ENCODE measurements at places on chromosomes 1 and 21.
A peak's percentile ranks its signal among the peaks of the same experiment; 100 is the strongest.

DNA sequence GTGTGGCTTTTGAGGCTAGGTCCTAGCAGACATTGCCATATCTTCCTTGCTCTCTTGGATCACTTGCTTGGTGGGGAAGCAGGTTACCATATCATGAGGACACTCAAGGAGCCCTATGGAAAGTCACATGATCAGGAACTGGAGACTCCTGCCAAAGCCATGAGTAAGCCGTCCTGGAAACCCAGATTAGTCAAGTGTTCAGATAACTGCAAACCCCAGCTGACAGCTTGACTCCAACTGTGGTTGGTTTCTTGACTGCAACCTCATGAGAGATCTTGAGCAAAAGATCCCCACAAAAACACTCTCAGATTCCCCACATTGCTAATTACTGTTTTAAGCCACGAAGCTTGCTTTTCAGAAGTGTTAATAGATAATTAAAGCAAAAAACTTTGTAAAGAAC, 58.6 kb downstream of the CACNA1E start:
- DNase-seq = no peak

- DNase-seq = no peak
These were observed 72.8 kb downstream of the ETS2 start for GRCh38 chr21:38878379-38879179.

GRCh38 chr1:25618433-25618808, 1.8 kb downstream of the MAN1C1 start:
- DNase-seq = no peak

DNA sequence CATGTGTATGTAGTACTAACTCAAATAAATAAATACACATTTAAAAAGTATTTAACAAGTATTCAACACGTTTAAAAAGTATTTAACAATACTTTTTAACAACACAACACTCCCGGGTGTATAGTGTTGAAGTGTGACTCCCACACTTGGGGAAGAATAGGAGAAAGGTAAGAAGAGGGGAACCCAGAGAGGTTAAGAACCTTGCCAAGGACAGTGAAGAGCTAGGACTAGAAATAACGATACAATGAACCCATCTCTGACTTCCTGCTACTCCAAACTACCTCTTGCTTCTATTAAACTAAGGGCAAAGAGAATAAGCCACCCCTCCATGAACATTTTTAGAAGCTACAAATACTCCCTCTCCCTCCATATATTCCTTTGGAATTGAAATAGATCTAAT, 1.7 kb upstream of the GFI1 start:
- no peak for DNase-seq

DNA sequence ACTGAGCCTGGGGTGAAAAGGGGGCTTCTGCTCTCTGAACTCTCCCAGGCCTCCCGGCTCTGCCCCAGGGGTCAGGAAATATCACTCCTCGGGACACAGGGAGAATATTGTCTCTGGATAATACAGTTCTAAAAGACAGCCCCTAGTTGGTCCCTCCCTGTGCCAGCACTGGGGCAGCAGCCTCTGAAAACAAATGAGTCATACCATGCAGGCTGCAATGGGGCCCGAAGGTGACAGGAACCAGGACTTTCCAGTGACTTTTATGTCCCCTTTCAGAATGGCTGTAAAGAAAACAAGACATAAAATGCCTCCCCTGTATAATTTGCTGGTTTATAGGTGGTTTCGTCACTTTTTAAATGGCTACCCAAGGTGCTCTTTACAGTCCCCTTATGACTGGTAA, 360.0 kb downstream of the NPHP4 start:
- DNase-seq = peak; percentile 10

- no peak for DNase-seq
These were observed 84.6 kb downstream of the ACTL8 start for GRCh38 chr1:17839641-17840196.

GRCh38 chr1:30335389-30335996, 387.9 kb downstream of the MATN1 start:
- DNase-seq = no peak

DNA sequence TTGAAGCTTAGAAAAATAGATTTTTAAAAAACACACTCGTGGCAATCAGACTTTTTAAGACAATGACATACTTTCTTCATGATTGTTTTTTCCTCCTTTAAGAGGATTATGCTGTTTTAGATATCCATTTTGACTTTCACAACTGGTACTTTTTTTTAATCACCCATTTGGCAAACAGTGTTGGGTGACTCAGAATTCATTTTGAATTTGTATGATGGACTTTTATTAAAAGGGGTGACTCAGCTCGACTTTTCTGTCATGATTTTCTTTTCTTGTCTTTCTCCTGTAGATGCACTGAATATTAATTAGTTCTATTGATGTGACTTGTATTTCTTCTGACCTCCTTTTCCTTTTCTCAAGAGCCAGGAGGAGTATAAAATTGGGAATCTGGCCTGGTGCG, 44.7 kb downstream of the FMN2 start:
- DNase-seq = no peak
